ENCODE measurements at places on chromosomes 12 and 14.

- no peak for DNase-seq
These were observed 53.1 kb downstream of the FUT8 start for GRCh38 chr14:65465584-65465983.

DNA sequence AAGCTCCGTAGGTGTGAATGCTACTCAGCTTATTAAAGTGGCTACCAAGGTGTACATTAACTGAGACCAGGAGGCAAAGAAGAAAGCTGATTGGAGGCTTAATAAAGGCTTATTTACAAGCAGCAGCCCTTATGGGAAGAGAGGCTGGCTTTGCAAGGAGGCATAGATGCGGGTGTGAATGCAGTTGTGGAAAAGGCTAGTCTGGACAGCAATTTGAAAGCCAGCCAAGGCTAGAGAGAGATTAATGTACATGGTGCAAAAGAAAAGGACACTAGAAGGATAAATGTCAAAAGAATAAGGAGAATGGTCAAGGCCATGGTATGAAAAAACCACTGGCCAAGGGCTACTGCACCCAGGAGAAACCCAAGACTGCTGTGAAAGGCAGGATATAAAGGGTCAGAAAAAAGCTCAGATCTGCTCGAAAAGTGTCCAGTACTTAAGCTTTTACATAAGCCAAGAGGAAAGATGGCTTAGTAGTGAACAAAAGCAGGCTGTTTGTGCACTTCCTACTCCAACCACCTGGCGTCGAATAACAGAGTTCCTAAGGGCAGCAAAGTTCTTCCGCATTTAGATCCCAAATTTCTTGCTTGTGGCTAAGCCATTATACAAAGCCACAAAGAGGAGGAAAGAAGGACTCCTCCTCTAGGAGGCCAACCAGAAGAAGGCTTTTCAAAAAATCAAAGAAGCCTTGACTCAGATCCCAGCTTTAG lies 24.0 kb downstream of the KLRK1 start:
- DNase-seq, result no peak

DNA sequence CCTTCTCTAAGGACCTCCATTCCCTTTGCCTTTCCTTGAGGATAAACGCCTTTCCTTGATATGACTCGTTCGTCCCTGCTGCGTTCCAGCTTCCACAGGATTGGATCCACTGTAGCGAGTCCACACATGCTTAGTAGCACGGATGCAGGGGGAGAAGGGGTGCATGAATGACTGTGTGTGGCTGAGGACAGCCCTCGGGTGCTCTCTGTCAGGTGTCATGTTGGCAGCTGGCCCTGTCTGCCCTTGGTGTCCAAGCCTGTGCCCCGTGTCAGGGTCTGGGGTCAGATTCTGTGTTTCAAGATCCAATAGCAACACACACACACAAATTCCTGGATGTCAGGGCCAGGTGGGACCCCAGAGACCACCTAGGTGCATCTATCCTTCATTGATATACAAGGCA lies 17.5 kb upstream of the KRT80 start:
- no peak for DNase-seq

DNA sequence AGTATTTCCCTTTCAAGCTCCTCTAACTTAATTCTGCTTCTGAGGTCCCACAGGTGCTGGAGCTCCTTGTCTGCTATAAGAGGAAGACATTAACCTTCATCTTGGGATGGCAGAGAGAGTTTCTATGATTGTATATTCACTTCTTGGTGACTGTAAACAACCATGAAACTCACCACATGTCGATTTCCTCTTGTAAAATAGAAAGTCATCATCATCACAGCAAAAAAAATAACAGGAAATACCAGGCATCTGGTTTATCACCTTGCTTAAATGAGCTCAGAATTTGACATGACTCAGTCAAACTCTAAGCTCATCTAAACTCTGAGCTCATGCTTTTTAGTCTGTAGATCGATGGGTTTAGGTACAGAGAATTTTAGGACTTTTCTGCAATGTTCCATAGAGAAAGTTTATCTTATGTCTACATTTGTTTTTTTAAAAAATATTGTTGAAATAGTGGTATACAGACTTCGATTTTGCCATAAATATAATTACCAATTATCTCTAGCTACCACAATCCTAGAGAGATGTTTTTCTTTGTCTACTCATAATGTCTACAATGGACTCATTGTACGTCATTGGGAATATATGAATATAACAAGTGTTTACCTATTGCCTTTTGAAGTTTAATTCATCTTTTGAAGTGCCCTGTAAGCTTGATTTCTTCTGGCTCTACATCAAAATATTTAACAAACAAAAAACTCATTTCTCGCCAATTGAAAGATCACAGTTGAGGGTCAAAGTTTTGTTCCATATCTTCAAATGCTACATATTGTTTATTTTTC lies 58.4 kb downstream of the IGF1 start:
- DNase-seq, result no peak

- DNase-seq, result no peak
These were observed 49.4 kb upstream of the TMCC3 start for GRCh38 chr12:94699801-94700200.

GRCh38 chr14:92978229-92979021 lies 55.5 kb downstream of the CHGA start:
- no peak for DNase-seq

DNA sequence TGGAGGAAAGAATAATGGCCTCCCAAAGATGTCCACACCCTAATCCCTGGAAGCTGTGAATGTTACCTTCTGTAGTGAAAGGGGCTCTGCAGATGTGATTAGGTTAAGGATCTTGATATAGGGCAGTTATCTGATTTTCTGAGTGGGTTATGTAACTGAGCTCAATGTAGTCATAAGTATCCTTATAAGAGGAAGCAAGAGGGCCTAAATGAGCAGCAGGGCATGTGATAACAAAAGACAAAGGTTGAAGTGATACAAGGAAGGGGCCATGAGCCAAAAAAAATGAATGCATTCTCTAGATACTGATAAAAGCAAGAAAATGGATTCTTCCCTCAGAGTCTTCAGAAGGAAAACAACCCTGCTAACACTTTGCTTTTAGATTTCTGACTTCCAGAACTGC lies 78.8 kb downstream of the OSBPL8 start:
- DNase-seq, result no peak

DNA sequence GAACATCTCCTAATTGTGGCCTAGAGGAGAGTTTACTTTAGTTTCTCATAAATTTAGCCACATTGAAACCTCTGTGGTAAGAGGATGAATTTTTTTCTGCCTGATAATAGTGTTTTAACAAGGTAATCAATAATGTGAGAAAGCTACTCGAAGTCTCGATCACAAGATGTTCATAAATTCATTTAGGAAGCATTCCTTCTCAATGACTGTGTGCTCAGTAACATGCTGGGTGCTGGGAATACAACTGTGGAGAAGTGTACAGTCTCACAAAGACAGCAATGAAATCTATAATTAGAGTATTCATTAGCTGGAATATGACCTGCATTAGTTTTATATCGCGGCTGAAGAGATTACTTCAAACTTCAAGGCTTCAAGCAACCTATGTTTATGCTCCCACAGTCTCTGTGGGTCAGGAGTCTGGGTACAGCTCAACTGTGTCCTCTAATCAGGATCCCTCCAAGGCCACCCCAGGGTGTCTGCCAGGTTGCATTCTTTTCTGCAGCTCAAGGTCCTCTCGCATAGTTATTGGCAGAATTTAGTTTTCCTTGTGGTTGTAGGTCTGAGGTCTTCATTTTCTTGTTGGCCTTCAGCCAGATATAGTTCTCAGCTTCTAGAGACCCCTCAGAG lies 167.6 kb downstream of the ANO4 start:
- DNase-seq, result no peak

DNA sequence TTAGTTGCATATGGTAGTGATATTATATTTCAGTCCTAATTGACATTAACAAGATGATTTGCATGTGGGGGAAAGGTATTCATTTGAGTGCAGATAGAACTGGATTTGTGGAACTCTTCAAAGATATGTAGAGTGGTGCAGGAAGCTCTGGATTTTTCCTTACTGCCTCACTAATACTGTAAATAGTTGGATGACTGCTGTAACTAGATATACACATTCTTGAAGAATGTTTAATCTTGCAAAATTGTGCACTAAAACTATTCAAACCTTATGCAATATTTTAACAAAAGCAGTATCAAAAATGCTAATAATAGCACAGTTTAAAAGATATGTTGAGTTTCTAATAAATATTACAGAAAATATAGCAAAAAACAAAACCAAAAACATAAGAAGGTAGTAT lies 43.1 kb upstream of the ATF7IP start:
- DNase-seq, result no peak

DNA sequence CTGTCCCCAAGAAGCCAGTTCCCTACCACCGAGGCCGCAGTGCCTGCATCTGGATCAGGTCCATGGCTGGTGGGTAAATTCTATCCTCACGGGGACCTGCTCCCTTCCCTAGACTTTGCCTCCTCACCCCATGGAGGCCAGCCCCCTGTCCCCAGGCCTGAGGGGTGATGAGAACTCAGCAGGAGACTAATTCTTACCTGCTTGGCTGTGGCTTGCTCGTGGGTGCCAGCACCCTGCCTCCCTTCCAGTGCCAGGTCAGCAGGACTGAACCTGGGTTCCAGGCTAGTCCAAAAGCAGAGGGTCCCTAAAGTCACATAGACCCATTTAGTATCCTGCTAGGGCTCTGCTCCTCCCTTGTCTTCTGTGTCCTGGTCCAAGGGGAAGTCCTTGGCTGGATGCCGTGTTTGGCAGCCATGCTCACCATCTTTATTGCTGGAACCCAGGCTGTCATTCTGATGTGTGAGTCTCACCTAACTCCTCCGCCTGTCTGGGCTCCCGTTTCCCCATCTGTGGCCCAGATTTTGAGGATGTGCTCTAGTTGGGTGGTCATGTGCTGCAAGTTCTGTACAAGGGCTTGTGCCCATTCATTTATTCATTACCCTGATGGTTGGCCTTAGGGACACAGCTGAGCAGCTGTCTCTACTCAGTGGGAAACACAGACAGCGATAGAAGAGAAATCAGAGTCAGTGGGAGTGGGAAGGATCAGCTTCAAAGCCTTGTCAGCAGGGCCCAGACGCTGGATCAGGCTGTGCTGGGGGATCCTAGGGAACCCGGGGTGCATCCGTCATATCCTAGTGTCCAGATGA lies 949 bp downstream of the PLBD2 start:
- peak; percentile 96 for DNase-seq

DNA sequence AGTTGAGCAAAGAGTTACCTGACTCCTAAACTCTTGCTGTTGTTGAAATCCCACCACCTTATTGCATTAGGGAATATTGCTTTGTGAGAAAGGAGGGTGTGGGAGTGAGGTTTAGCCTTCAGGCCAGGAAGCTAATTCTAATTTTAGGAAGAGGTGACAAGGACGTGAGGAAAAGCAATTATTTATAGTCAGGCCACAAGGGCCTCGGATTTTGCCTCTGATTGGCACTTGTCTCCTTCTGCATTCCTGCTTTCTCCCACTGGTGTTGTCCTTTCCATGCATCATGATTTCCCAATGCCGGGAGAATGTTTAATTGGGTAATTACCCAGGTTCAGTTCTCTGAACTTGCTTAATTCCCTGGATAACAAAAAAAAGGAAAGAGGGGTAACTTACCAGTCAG lies 37.9 kb upstream of the SLC38A2 start:
- no peak for DNase-seq

- DNase-seq, result no peak
These were observed 8.0 kb downstream of the DUSP6 start for GRCh38 chr12:89344043-89344861.

GRCh38 chr12:47707355-47707754 lies 1.5 kb upstream of the RPAP3 start:
- no peak for DNase-seq

- DNase-seq, result peak; percentile 30
These were observed 765 bp upstream of the NFYB start for GRCh38 chr12:104138797-104139152.

DNA sequence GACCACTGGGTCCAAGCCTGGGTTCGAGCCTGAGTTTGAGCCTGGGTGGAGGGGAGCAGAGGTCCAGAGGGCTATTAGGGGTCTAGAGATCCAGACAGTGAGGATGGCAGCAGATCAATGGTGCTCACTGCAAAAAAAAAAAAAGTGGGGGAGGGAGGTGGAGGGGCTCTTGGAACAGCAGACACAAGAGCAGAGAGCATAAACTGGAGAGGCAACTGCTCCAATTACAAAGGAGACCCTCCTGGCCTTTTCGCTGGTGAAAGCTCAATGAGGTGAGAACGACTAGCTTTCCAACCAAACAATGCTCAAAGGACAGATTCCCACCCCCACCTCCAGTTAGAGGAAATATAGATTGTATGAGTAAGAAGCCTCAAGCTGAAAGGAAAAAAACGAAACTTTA lies 124.2 kb upstream of the TSPAN8 start:
- DNase-seq, result no peak

DNA sequence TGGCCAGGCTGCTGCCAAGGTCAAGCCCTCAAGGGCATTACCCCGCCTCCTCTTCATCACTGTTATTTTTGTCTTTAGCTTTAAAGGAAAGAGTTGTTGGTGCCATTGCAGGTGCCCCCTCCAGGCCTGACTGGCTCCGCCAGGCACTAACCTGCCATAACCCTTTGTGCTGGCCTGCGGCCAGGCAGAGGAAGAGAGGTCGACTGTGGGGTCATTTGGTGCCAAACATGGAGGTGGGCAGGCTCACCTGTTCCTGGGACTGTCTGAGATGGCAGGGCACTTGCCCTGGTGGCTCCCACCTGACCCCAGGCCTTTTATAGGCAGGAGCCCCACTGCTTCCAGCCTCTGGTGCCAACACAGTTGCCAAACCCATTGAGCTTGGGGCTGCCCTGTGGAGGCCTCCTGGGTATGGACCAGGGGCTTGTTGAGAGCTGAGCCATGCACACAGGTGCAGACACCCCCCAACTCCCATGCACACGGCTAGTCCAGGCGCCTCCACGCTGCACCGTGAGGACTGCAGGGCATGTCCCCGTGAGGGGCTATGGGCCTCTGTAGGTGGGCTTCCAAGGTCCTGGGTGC lies 29.4 kb upstream of the PLD4 start:
- no peak for DNase-seq

DNA sequence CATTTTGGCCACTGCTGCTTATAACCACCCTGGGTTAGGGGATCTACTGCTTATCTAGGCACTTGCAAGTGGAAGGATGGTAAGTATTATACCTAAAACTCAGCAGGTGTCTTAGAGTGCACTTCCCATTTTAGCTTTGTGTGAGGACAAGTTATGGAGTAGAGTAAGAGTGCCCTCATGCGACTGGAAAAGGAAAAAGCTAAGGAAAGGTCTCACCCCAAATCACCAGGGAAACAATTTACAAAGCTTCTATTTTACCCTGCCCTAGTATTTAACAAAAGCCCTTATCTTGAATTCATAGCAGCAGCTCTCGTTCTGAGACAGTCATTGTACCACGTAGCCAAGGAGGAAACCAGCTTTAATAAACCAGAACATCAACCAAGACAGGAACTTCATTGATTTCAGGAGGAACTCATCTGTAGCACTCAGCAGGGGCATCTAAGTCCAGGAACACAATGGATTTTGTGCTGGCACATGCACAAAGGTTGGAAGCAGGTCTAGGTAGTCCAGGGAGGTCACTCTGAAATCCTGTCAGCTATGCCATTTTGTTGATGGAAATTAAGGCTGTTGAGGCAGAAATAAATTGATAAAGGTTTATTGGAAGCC lies 2.9 kb downstream of the RDH12 start:
- DNase-seq, result no peak

Measured in posterior cingulate gyrus (tissue), 11 donors.